ENCODE measurements at places on chromosomes 5 and 9. TPM values are rescaled to one million over a fixed set of nuclear protein-coding genes. Genes with fewer than 3 reads are reported as not detected.

Gene COL15A1
- 87.1 TPM for total RNA-seq

Gene DRD1
- not detected for total RNA-seq

DNA sequence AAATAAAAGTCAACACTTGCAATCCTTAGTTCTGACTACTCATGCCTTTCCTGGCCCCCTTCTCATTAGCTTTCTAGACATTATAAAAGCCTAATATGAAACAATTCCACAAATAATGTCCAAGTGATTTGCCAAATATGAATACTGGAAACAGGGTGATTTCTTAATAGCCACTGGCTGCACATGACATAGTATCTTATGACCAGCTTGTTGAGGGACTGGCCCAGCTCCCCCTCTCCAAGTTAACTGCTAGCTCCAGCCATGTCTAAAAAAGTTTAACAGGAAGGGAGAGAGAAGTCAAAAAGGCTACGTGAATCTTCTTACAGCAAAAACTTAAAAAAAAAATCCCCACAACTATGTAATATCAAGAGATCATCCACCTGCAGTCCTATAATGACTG lies 1.5 kb downstream of the CERT1 start:
- DNase-seq = no peak

GRCh38 chr9:116713271-116713670 lies 26.2 kb downstream of the TRIM32 start:
- no peak for DNase-seq

Gene THG1L
- 7.0 TPM for total RNA-seq

Gene TRPM3
- total RNA-seq = 2.1 TPM

- peak; percentile 60 for DNase-seq
These were observed 6.3 kb downstream of the PDE6A start for GRCh38 chr5:149938279-149938678.

DNA sequence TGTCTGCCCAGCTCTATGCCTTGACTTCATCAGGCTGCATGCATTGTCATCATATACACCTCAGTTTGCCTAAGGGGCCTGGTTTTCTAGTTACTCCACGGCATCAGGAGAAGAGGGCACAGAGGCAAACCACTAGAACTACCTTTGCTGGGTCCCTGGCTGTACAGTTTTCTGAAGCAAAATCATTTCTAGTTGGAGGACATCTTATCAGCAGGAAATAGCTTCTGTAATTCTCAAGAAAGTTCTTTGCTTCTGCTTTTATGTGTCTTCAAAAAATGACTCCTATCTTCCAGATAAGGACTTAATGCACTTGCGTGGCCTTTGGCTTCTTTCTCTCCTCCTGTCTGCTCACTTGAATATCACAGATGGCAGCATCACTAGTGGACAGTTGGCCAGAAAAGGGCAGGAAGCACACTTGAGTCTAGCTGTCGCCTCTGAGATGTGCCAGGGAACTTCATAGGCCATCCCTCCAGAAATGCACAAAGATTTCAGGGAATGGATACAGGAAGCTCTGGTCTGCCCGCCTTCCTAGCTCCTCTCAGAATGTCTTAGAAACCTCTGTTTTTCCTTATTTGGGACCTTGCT lies 22.4 kb upstream of the LTC4S start:
- DNase-seq = no peak

DNA sequence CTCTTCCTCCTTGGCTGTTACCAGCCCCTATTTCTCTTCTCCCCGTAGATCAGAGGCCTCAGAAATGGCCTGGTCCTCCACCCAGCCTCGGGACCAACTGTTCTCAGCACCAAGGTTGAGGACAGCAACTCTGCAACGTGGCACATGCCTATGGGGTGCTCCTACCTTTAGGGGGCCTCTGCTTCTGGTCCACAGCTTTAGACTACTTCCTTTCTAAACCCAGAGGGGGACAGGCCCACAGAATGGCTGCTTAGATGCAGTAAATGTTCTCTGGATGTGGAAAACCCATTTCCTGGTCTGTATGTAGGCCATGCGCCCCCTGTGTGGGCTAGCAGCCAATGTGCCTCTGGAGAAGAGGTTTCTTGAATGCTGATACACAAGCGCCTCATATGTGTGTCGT lies 68.4 kb downstream of the NRG2 start:
- DNase-seq = no peak

GRCh38 chr9:74458832-74459231 lies 38.3 kb upstream of the RORB start:
- no peak for DNase-seq

DNA sequence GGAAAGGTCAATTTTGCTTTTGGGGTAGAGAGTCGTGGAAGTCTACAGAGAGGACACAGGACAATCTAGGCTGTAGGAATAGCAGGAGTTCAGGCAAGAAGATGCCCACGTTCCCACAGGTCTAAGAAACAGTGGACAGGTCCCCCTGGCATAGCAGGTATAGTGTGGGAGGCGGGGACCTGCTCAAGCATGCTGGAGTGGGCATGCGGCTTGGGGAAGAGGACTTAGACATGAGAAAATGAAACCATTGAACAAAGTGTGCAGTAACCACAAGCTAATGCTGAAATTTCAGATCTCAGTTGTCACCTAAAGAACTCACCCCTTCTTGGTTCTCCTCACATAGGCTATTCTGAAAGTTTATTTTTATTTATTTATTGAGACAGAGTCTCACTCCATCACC lies 142.8 kb upstream of the EFNA5 start:
- no peak for DNase-seq

Gene SOHLH1
- not detected for total RNA-seq

- DNase-seq = no peak
These were observed 250.9 kb downstream of the SEMA5A start for GRCh38 chr5:9294793-9295465.

Gene ADGRD2
- 0.29 TPM for total RNA-seq

Measured in right cardiac atrium (tissue), 5 donors.